ENCODE measurements at places on chromosomes 11 and 22. TPM values are rescaled to one million over a fixed set of nuclear protein-coding genes. Genes with fewer than 3 reads are reported as not detected.

- DNase-seq, result no peak
Measured at GRCh38 chr11:60782393-60783140, 2.6 kb upstream of the MS4A10 start.

- DNase-seq, result no peak
Measured at GRCh38 chr11:57652662-57653061, 3.0 kb upstream of the YPEL4 start.

- DNase-seq, result no peak
Measured at GRCh38 chr11:96116376-96116775, 192.5 kb upstream of the MTMR2 start.

DNA sequence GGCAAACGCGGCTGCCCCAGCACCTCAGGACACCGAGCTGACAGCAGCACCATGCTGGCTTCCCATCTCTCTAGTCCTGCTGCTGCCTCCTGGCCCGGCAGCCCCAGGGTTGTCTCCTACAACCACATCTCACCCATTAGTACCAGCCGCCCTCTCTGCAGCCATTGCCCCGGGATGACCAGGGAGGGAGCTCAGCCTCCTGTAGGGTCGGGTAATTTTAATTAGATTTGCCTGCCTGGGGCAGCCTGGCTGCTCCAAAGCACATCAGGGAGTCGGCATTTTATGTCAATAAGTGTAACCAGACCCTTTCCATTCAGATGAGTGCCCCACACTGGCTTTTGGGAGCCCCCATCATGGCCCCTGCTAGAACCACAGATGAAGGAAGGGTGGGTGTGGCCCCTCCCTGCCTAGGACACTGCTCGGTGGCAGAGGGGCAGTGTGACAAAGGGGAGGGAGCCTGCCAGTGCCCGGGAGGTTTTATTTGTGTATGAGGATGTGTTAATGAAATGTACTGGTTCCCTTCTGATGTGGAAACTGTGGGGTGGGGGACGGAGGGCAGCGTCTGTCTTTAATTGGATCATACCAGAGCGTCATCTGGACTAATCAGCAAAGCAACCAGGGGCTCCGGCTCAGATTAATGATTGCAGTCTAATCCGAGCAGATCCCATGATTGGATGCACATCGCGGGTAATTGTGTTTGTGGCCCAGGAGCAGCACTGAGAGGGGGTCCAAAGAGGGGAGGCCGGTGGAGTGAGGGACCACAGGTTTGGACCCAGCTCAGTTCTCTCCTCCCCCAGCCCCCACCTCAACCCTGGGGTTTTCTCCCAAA, 125.3 kb downstream of the FEZ1 start:
- no peak for DNase-seq

- no peak for DNase-seq
Measured at GRCh38 chr22:20324139-20324516, 4.3 kb upstream of the DGCR6L start.

GRCh38 chr11:49208006-49208721, at the start of gene FOLH1:
FOLH1 (minus strand) TSS chr11:49208602; CDS start chr11:49208409, 193 bp downstream.
- DNase-seq, result peak; percentile 42

- DNase-seq, result no peak
Measured at GRCh38 chr11:99383648-99384245, 363.0 kb downstream of the CNTN5 start.

DNA sequence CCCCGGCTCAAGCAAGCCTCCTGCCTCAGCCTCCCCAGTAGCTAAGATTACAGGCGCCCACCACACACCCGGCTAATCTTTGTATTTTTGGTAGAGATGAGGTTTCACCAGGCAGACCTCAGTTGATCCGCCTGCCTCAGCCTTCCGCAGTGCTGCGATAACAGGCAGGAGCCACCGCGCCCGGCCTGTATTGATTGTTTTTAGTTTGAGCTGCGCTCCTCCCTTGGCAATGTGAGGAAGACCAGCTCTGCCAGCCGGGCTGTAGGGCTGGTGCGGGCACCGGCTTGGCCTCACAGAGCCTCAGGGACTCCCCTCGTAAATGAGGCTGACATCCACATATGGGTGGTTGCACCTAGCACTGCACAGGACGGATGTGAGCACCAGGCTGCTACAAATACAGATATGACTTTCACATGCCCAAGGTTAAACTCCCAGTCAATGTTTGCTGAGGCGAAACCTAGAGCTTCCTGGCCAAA, 7.5 kb upstream of the SLC2A11 start:
- DNase-seq, result no peak

GRCh38 chr11:46009647-46010046, 87.2 kb downstream of the LARGE2 start:
- no peak for DNase-seq

DNA sequence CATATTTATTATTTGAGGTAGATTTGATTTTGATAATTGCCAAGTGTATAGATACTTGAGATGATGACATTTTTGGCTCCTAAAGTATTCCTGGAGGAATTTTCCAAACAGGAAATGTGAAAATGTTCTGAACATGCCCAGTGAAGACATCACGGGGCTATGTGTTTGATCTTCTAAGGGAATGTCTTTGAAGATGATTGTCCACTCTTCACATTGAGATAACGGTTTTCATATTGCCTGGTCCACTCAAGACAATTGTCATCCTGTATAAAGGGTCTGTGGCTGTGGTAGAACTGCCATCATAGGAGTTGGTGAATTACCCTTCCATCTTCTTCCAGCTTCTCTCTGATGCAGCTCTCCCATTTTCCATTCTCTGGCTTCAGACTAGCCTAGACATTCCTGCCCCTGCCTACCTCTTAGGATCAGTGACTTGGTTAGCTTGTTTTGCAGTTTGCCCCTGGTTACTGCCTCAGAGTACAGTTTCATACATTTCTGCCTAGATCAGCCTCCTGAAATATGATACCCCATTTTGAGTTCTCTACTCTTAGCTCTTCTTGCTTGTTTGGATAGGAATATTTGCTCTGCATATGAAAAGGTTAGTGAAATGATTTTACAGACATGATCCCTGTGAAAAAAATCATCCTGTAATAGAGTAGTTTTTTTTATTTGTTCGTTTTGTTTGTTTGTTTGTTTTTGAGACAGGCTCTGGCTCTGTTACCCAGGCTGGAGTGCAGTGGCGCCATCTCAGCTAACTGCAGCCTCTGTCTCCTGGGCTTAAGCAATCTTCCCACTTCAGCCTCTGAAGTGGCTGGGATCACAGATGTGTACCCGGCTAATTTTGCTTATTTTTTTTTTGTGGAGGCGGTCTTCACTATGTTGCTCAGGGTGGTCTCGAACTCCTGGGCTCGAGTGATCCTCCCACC, 111.4 kb upstream of the SORL1-AS1 start:
- no peak for DNase-seq

Gene C22orf15
- total RNA-seq, result 0.69 TPM

Gene KRTAP5-10
- not detected for total RNA-seq

Gene CSF2RB
- 17.6 TPM for total RNA-seq

Gene MS4A6E
- not detected for total RNA-seq

Gene TMA7B
- total RNA-seq, result 0.39 TPM

Gene FXYD6
- 28.6 TPM for total RNA-seq

Gene MMP8
- 0.60 TPM for total RNA-seq

Gene HIC2
- total RNA-seq, result 4.7 TPM

Gene F2
- not detected for total RNA-seq
